NCI-H2029 treated with DMSO at 0.1 percent for 48 hours (cell line): ENCODE measurements at places on chromosomes 1 and 21.

DNA sequence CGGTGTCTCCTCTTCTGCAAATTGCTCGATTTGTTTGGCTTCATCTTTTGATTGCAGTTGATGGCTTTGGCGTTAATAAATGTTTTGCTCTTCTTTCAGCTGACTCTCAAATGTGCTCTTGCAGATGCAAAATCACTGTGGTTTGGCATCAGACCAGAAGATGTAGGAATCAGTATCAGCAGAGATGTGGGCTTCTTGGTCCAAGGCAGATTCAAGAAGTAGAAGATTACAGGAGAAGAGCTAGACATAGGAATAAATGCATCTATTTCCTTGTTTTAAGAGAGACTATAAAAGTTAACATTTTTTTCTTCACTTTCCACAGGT is 59.8 kb upstream of the BACH1 start:
- no peak for DNase-seq

DNA sequence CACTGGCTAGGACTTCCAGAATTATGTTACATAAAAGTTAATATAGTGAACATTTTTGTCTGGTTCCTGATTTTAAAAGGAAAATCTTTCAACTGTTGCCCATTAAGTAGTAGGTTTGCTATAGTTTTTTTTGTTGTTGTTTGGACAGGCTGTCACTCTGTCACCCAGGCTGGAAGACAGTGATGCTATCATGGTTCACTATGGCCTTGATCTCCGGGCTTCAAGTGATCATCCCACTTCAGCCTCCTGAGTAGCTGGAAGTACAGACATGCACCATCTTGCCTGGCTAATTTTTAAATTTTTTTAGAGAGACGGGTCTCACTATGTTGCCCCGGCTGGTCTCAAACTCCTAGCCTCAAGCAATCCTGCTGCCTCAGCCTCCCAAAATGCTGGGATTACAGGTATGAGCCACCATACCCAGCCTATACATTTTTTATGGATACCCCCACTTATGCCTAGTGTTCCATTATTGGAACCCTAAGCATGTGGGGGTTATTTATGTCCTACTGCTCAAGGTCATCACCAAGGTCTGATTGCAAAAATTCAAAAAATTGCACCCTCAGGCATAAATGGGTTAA is 6.5 kb downstream of the CTXND2 start:
- DNase-seq, result no peak

GRCh38 chr1:19504796-19505692 is 19.7 kb upstream of the CAPZB start:
- peak; percentile 38 for DNase-seq

DNA sequence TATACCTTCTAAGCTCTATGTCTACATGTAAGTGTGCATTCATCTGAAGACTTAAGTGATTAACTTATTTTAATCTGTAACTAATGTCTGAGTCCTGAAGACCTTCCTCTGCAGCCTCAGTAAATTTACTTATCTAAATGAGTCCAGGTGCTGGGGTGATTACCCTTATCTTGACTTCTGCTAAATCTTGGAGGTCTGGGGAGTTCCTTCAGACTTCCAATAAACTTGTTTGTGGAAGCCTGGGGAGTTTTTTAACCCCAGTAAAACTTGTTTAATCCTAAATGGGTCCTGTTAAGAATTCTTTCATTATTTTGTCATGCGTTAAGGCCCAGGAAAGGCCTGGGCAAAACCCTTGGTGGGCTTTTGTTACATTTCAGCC is 37.0 kb downstream of the RSPH1 start:
- no peak for DNase-seq

GRCh38 chr1:34844252-34844634 is 15.3 kb downstream of the SMIM12 start:
- DNase-seq, result no peak

DNA sequence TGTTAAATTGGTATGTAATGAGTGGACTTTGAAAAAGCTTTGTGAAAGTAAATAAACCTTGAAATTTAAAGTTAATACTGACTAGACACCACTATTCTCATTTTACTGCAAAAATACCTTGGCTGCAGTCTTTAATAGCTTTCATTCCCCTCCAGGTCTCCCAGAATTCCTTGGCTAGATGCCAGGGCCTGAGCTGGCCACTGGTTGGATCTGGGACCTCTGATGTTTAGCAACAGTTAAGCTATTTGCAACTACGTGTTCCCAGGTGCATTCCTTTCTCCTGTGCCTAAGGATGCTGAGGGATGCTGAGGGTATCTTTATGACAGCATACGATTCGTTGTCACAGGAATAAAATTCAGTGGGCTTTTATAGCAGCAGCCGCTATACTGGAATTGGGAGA is 938.7 kb downstream of the TTLL7 start:
- no peak for DNase-seq

GRCh38 chr1:203915811-203916210 is 54.4 kb downstream of the SNRPE start:
- DNase-seq, result no peak
